Gastroesophageal sphincter (tissue), 4 donors: ENCODE measurements at places on chromosomes 12 and 14.

GRCh38 chr14:26765768-26766520, 168.1 kb upstream of the NOVA1 start:
- ATAC-seq, result peak; percentile 84

GRCh38 chr12:21992823-21993222, 51.6 kb upstream of the ABCC9 start:
- no peak for ATAC-seq

- peak; percentile 49 for ATAC-seq
Observed at GRCh38 chr12:50618864-50619609, 114.3 kb downstream of the DIP2B start.

DNA sequence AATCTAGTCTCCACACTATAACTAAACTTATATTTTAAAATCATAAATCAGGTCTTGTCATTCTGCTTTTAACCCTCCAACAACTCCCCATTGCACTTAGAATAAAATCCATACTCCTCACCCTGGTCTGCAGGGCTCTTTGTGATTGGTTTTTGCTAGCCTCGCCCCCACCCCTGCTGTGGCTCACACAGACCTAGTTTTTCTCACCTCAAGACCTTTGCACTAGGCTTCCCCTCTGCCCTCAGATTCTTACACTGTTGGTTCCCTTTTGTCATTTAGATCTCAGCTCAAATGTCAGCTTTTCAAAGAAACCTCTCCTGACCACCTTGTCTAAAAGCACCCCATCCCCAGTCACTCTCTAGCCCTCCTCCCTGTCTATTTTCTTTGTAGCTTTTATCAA, 10.7 kb upstream of the LHX5 start:
- ATAC-seq, result no peak

DNA sequence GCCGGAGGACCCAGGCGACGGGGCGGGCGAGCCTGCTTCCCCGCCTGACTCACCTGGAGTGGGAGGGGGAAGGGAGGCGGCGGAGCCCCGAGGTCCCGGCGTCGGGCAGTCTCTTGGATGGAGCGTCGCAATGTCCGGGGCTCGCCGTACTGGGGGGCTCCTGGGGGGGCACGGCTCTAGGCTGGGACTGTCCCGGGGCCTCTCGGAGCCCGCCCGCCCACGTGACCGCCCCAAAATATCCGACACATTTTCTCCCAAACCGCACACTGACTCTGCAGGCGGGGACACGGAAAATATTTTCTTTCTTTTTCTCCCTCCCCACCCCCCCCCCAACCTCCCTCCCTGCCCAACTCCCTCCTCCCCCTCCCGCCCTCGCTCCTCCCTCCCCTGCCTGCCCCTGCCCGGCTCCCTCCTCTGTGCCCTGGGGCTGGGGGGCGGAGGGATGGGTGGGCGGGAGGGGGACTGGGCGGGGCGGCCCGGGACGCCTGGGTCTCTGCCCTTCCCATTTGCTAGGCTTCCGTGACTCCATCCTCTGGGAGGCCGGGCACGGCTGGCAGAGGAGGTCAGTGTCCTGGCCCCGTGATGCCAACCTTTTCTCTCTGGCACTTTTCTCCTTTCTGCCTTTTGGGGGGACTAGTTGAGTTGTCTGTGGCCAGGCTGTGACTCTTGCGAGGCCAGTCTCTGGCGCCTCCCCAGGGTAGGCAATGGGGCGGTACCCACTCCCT, at the start of gene RARG:
RARG (minus strand) TSS at position 289 of the 725 bp plus-strand sequence. CDS start 4,664 bp downstream, outside the sequence.
- ATAC-seq, result peak; percentile 83

DNA sequence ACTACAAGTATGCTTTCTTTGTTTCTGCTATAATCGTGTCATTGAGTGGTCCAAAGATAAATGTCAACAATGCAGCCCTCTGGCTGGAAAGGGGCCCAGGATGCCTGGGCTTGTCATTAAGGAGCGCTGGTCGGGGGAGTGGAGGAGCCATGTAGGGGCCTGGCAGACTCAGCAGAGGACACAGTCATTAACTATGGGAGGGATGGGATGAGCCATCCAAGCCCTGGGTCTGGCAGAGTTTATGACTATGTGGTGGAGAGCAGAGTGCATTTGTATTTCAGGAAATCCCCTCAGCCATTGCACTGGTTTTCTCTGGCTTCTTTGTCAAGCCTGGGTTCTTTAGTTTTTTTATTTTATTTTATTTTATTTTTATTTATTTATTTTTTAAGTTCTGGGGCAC, 243.1 kb downstream of the C12orf75 start:
- no peak for ATAC-seq

- no peak for ATAC-seq
Observed at GRCh38 chr14:63650256-63650952, 8.7 kb upstream of the WDR89 start.

GRCh38 chr14:73721101-73721821, 7.1 kb upstream of the PNMA1 start:
- no peak for ATAC-seq

- no peak for ATAC-seq
Observed at GRCh38 chr12:131101703-131102492, 148.2 kb downstream of the ADGRD1 start.

- ATAC-seq, result no peak
Observed at GRCh38 chr12:76872415-76872814, 6.4 kb downstream of the CSRP2 start.

- peak; percentile 65 for ATAC-seq
Observed at GRCh38 chr14:105203057-105203531, 22.0 kb upstream of the NUDT14 start.

- no peak for ATAC-seq
Observed at GRCh38 chr14:106613256-106613655, 1086.9 kb downstream of the TMEM121 start.

DNA sequence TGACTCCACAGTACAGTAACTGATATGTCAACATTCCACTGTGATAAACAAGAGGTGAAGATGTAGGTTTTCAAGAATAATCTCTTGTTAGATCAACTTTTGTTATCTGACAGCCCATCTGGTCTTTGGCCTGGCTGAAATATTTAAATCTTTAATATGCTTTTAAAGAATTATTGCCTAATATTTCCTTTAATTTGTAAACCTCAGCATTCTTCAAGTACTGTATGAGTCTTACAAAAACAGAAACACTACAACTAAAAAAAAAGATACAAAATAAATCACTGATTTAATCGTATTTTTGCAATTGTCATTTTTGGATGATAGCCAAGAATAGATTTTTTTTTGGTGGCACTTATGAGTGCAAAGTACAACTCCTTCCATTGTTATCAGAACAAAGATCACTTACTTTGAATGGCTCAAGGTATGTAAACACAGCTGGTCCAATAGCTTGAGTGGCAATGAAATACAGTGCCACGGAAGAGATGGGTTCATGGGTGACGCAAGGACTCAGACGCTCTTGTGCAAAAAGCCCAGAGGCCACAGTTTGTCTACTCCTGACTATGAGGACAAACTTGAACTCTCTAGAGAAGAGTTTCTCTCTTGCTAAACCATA, 109.5 kb downstream of the PAX9 start:
- ATAC-seq, result no peak

- no peak for ATAC-seq
Observed at GRCh38 chr14:33499687-33500086, 451.2 kb downstream of the EGLN3 start.

GRCh38 chr12:50666023-50666422, 97.9 kb upstream of the ATF1 start:
- ATAC-seq, result no peak

DNA sequence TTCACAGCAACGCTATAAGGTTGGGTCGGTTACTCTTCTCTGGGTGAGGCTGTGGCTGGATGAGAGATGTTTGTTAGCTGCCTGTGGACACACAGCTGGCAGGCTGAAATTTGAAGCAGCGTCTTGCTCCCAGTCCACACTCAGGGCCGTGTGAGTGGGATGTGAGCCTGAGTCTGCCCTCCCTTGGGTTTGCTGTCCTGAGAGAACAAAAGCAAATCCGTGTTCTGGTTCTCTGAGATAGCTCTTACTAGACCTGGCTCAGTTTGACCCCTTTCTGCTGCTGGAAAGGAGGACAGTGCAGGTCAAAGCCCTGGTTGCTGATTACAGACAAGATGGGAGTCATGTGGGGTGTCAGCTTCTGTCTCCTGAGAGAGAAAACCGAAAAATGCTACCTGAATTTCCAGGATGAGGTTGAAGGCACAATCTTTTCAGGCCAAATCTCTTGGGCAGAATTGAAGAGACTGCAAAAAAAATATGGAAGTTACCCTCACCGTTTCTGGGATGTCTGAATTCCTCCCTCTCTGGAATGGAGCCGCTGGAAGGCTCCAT, 270.8 kb downstream of the ZFP36L1 start:
- ATAC-seq, result no peak

DNA sequence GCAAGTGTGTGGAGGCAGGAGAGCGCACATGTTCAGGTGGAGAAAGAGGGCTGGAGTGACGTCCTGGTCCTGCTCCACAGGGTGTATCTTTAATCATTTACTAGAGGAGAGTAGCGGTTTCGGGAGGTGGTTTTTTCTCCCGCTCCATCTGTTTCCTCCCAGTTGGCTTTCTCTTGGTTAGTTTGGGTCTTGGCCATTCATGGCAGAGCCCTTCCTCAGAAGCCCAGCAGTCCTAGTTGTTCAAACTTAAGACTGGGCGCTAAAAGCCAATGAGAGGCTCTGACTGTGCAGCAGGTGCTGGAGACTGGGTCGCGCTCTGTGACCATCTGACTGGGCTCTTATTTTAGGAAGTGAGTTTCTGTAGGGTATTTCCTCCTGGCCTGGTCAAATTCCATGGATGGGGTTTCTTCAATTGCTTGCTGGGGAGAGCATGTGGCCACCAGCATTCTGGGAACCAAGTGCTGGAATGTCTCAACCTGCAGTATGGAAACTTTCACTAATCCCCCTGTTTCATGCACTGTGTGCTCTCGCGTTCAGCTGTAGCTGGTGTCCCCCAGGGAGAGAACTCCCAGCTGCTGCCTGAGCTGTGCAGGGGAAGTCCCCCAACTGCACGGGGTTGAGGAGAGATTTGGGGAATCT, 27.4 kb upstream of the TSPAN9 start:
- ATAC-seq, result no peak

GRCh38 chr14:74963178-74963704, 7.8 kb upstream of the PGF start:
- no peak for ATAC-seq

DNA sequence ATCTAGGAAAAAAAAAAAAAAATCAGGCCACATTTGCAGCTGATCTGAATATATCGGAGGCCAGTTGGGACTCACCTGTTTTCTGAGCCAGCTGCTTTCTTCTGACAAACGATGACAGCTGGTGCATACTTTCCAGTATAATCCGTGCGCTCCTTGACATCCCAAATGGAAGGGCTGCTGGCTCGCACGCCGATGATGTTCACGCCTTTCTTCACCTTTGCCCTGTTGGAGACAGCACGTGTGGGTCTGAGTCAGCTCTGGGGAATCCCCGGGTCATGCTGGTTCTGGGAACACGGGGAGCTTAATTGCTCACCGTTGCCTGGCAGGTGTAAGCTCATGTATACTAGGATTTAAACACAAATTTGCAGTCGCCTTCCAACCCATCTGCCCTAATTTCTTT, 372.8 kb downstream of the TMEM132D start:
- no peak for ATAC-seq

DNA sequence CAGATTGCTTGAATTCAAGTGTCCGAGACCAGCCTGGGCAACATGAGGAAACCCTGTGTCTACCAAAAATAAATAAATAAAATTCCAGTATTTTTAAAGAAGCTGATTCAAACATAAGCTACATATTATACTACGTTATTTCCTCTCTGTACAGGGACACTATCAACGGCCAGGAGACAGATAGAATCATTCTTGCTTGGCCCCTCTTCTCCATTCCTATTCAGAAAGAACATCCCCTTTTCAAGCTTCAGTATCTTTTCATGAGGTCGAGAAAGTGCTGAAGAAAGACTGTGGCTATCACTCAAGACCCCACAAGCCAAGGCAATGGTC, 314 bp upstream of the DHRS7 start:
- ATAC-seq, result no peak

- ATAC-seq, result peak; percentile 2
Observed at GRCh38 chr14:100305324-100306100, 732 bp downstream of the SLC25A29 start.

GRCh38 chr12:108477055-108477880, 37.8 kb upstream of the FICD start:
- no peak for ATAC-seq

DNA sequence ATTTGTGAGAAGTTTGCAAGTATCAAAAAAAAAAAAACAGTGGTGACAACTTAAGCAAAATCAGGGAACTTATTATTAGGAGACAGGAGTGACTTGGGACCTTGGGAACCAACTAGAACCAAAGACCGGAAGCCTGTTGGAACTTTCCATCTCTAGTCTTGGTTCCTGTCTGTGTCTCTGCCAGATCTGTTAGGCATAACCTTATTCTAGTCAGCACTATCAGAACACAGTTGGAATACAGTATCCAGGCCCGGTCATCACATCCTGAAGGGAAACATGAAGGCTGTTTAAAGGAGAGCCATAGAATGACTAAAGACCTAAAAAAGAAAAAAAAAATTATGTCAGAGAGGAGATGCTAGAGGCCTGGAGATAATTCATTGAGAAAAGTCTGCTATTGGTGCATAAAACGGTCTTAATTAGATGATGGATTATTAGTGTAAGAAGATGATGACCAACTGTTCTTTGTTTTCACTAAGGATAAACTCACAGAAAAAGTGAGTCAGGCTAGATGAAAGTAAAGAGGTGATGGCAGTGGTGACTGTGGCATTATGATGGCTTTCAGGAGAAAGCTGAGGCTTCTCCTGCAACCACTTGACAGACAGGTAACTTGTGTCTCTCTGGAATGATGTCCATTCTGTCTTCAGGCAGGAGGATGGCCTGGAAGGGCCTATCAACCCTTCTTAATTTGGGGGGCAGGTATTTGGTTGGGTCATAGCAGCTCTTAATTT, 28.2 kb downstream of the DACT1 start:
- ATAC-seq, result no peak

DNA sequence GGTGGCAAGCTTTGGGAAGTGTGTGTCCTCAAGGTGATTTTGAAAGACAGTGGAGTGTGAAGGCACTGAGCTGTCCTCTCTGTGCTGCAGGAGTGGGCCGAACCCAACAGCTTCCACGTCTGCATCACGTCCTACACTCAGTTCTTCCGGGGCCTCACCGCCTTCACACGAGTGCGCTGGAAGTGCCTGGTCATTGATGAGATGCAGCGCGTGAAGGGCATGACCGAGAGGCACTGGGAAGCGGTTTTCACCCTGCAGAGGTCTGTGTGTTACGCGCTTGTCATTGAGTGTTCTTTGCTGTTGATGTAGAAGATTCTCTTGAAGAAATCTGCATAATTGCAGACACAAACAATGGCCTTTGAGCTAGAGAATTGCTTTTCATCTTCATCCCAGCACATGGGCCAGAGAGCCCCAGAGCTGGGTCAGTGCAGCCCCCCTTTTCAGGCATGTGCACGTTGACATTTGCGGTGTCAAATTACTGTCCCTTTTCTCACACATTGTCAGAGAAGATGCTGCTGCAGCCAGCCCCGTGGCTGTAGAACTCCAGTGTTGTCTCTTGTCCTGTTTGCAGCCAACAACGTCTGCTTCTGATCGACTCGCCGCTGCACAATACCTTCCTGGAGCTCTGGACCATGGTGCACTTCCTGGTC, 63.3 kb downstream of the EP400 start:
- ATAC-seq, result no peak

DNA sequence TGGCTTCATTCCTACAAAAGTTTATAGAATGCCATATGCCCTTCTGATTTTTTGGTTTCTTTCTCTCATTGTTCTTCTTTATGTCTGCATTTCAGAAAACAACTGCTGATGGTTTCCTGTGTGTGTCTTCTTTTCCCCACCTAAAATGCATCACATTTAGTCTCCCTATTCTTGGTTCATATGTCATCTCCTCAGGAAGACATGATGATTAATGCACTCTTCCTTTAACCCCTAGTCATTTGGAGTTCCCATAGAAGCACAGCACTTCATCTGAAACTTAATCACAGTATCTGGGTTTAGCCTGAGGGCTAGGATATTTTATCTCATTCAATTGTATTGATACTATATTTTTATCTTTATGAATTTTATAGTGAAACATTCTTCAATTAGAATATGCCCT, 21.5 kb downstream of the GNPNAT1 start:
- ATAC-seq, result no peak
